ENCODE measurements at places on chromosomes 4 and X. TPM values are rescaled to one million over a fixed set of nuclear protein-coding genes. Genes with fewer than 3 reads are reported as not detected.

FAM236B gene
- not detected for total RNA-seq

FGFR3 gene
- total RNA-seq: 0.97 TPM

IQSEC2 gene
- 10.2 TPM for total RNA-seq

- no peaks in the 10 kb centered on the region for H3K36me3 ChIP-seq
- no peak overlapping the region for H3K4me3 ChIP-seq
- peak; percentile 54 for DNase-seq
- no peaks in the 10 kb centered on the region for H3K27me3 ChIP-seq
- no peaks in the 10 kb centered on the region for H3K4me1 ChIP-seq
- no peak overlapping the region for H3K27ac ChIP-seq
These were observed 97.4 kb downstream of the COL4A5 start for GRCh38 chrX:108537005-108537404.

DNA sequence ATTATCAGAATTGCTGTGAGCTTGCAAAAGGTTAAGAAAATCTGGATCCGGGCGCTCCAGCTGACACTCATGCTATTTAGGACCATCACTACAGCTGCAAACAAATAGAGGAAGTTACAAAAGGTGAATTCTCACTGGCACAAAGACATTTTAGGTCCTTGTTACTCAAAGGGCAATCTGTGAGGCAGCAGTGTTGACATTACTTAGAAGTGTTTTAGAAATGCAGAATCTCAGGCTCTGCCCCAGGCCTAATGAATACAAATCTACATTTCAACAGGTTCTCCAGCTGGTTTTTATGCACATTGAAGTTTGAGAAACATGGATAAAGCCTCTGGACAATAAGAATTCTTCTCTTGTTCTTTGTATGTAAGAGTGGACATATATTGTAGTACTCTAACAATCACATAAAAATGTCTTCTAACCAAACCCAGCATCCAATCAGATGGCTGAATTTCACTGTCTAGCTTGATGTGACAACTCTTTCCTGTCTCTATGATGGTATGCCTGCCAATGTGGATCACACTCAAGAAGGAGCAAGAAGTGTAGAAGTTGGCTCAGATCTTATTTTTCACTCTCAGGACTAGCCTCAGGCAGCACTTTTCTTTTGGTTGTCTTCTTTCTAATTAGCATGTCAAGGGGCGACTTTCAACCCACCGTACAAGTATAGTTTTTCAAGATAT is 18.8 kb downstream of the SLC7A11 start:
- no peak for DNase-seq
- no peaks in the 10 kb centered on the region for H3K27me3 ChIP-seq
- peaks cover 37% of the 10 kb centered on the region for H3K36me3 ChIP-seq
- H3K4me1 ChIP-seq: peaks cover 49% of the 10 kb centered on the region
- peak overlapping the region; percentile 68 for H3K27ac ChIP-seq
- H3K4me3 ChIP-seq: no peak overlapping the region

DNA sequence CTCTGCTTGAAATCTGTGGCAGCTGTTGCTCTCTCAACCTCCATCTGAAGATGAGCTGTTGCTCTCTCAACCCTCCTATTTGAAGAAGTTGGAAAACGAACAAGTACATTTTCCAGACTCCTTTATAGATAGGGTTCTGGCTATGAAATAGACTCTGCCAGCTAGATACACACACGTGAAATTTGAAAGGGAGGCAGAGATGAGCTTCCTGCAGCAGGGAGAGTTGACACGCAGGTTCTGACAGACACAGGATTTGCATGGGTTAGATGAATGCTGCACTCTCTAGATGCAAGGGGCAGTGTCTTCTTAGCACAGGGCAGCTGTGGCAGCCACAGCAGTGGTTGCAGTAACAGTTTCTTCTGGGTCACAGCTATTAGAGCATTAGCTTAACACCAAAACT is 8.0 kb upstream of the PYURF start:
- H3K4me3 ChIP-seq: peak overlapping the region; percentile 57
- DNase-seq: peak; percentile 46
- H3K27me3 ChIP-seq: no peaks in the 10 kb centered on the region
- peaks cover 39% of the 10 kb centered on the region for H3K4me1 ChIP-seq
- no peaks in the 10 kb centered on the region for H3K36me3 ChIP-seq

DNA sequence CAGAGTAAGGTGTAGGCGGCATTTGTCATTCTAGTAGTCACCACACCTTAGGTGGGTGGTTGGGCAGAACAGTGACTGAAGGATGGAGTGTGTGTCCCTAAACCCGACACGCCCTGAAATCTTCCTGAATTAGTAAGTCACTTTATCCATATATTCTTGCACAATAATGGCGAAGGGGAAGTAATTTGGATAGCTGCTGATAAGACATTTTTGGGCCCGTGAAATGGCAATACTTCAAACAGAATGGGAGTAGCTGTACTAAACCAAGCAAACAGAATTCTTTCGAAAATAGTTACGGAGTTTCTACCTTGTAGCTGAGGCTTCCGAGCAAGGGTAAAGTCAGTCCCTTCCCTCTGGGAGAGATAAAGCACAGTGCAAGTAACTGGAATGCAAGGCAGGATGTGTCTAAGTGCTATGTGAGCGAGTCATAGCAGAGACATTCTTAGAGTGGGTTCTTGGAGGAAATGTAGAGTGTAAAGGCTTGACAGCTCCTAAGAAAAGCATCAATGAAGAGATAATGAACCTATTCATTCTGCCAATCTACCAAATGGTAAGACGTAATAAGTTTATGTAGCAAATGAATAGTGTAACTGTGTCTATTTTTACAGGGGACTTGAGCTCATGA is 72.8 kb downstream of the CLCN5 start:
- H3K27ac ChIP-seq: 0 out of 2 replicates have a peak overlapping the region, but pooled peaks have one; percentile 3
- peak; percentile 65 for DNase-seq
- no peak overlapping the region for H3K4me3 ChIP-seq
- H3K36me3 ChIP-seq: no peaks in the 10 kb centered on the region

GRCh38 chr4:105520819-105521790 is 31.3 kb upstream of the ARHGEF38 start:
- no peak overlapping the region for H3K27ac ChIP-seq
- H3K27me3 ChIP-seq: peaks cover 11% of the 10 kb centered on the region
- H3K4me1 ChIP-seq: no peaks in the 10 kb centered on the region

DNA sequence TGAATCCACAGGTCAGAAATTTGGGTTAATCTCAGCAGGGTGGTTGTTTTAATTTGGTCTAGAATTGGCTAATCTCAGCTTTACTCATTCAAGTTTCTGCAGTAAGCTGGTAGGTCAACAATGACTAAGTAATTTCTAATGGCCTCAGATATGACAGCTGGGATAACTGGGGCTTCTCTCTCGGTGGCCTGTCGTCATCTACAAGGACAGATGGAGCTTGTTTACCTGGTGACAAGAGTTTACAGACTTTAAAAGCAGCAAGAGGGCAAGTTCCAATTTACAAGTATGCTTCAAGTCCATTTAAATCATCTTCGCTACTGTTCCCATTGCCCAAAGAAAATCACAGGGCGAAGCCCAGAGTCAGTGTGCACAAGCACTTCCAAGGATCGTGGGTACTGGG is 453.9 kb downstream of the PDHA2 start:
- no peak overlapping the region for H3K27ac ChIP-seq
- no peak overlapping the region for H3K4me3 ChIP-seq
- DNase-seq: no peak
- H3K36me3 ChIP-seq: no peaks in the 10 kb centered on the region
- no peaks in the 10 kb centered on the region for H3K27me3 ChIP-seq
- no peaks in the 10 kb centered on the region for H3K4me1 ChIP-seq

Data from GM23248 (cell line).